ENCODE measurements at places on chromosomes 11 and 22.

GRCh38 chr11:33377412-33378370, 120.5 kb downstream of the HIPK3 start:
- DNase-seq, result no peak

DNA sequence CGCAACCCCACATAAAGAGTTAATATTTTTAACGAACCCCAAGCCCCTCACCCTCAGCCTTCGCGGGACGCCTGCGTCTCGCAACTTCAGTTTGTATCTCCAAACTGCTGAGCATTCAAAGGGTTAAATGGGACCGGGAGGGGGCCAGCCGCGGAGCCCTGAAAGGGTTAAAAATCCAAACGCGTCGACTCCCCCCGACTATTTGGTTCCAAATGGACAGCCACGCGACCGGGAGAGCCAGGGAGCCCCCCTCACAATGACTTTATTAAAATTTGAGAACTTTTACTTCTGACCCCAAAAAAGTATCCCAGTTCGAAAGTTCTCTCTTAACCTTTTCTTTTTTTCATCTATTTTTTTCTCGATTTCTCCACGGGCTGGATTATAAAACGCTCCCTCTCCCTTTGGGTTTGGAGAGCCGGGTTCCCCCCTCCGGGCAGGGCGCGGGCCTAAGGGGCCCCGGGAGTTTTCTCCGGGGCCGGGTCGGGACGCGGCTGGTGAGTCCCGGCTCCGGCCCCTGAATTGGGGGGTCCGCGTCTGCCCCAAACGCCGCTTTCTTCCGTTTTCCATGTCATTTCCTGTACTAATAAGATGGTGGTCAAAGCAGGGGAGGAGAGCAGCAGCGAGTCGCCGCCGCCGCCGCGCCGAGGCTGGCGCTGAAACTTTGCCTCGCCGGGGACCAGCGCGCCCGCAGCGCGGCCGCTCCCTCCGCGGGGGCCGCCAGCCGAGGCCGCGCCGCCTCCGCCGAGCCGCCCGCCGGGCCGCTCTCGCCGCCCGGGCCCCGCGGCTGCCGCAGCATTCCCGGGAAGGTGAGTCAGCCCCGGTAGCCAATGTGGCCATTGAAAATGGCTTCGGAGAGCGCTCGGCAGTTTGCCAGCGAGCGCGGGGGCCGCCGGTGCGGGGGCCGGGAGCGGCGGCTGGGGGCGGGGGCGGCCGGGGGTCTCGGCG, at the start of gene PRDM11:
Gene PRDM11 (plus strand): TSS at position 568 of the 945 bp plus-strand sequence. CDS start 35,128 bp downstream, outside the sequence.
- DNase-seq, result no peak

GRCh38 chr11:37642296-37642695, 1044.3 kb upstream of the RAG2 start:
- no peak for DNase-seq

GRCh38 chr11:5301846-5302245, at the start of gene OR51B4:
Gene OR51B4, minus strand, starts transcription at chr11:5301946. Its CDS starts 0 bp downstream, at chr11:5301946.
- no peak for DNase-seq

DNA sequence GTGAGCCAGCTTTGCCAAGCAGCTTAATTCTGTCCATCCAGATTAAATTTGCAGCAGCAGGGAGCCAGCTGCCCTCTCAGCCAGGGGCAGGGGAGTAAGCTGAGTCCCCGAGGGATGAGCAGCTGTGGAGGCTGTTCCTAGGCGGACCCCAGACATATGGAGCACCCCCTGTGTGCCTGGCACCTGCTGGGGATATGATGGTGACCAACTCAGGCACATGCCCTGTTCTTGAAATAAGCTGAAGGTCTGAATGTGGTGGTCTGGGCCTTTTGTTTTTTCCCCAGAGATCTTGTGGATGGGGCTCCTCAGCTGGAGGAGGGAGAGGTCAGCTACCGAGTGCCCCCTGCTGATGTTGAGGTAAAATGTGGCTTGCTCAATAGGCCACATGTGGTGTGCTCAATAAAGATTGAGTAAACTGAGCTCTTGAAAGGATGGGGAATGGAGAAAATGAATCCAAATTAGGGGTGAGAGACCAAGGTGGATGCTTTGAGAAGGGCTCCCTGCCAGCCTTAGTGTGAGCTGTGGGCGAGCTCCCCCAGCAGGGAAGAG, 103.3 kb upstream of the NNMT start:
- DNase-seq, result no peak

- DNase-seq, result no peak
Observed at GRCh38 chr11:12278766-12279671, 98.4 kb upstream of the PARVA start.

GRCh38 chr11:119700536-119701346, 28.3 kb downstream of the NECTIN1 start:
- DNase-seq, result peak; percentile 93

- DNase-seq, result peak; percentile 95
Observed at GRCh38 chr11:58905721-58906547, 33.4 kb upstream of the GLYATL1 start.

DNA sequence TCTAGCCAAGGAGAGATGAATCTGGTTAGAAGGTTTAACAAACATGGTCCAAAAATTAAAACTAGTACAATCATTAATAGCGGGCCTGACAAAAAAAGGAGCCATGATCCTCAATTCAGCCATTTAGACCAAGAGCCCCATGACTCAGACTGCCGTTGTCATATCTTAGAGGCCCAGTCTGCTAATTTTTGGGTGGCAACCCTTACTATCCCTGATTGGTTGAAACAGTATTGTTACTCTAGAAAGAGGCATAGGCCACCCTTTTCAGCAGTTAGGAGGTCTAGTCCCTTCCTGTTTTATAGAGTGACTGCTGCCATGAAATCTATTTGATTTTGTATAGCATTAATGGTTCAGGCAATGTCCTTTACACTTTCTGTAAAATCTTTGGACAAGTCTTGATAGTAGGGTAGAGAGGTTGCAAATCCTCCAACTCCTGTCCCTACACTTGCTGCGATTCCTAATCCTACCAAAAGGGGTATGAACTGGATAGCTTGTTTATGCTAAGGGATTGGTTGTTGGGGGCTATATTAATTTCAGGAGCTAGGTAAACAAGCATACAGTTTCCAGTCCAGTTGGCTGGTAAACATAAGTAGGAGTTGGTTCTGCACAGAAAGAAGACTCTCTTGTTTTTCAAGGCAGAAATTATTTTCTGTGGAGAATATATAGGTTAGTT, 1056.3 kb upstream of the CNTN5 start:
- no peak for DNase-seq

DNA sequence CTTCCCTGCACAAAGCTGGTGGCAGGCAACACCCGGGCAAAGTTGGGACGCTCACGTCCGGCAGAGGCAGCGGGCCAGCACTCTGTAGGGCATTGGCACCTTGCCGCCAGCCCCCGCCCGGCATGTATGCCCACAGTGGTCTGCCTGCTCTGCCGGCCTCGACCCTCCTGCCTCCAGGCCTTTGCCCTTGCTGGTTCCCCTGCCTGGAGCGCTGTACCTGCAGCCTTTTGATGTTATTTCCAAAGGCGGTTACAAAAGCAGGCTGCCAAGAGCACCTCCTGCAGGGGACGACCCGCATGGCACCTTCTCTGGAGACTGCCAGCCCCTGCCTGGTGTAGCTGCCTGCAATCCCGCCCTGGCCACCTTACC, 56.5 kb upstream of the SHISAL1 start:
- DNase-seq, result no peak

- no peak for DNase-seq
Observed at GRCh38 chr22:22827187-22827939, 60.3 kb upstream of the IGLL5 start.
